ENCODE measurements at places on chromosomes 4 and X.

DNA sequence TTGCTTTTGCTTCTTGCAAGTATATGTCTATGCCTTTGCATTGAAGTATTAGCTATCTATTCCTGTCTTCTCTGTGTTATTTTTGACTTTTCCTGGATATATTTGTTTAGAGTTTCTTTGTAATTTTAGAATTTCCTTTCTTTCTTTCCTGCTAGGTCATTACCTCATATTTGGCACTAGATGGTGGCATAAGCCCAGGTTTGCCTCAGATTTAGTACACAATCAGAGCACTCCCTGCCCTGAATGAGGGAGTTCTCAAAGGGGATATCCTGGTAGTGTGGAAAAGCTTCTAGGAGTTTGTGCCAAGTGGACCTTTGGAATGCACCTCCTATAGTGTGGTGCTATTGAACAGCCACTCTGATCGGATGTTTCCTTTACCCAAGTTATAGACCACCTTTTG lies 181.6 kb downstream of the UGT8 start:
- H3K27ac ChIP-seq: no peak overlapping the region
- peak; percentile 29 for DNase-seq
- H3K27me3 ChIP-seq: no peaks in the 10 kb centered on the region
- peaks cover 8% of the 10 kb centered on the region for H3K4me1 ChIP-seq
- H3K4me3 ChIP-seq: no peak overlapping the region

GRCh38 chr4:25437926-25438325 lies 60.9 kb downstream of the ANAPC4 start:
- no peak overlapping the region for H3K27ac ChIP-seq
- no peaks in the 10 kb centered on the region for H3K4me1 ChIP-seq
- no peaks in the 10 kb centered on the region for H3K36me3 ChIP-seq

- H3K27ac ChIP-seq: no peak overlapping the region
- DNase-seq: no peak
- no peak overlapping the region for H3K4me3 ChIP-seq
- H3K36me3 ChIP-seq: no peaks in the 10 kb centered on the region
Observed at GRCh38 chr4:21806991-21807390, 141.6 kb downstream of the KCNIP4 start.

GRCh38 chr4:39609454-39609931 lies 29.2 kb downstream of the SMIM14 start:
- H3K27ac ChIP-seq: no peak overlapping the region
- H3K4me3 ChIP-seq: no peak overlapping the region
- H3K27me3 ChIP-seq: no peaks in the 10 kb centered on the region
- DNase-seq: no peak

DNA sequence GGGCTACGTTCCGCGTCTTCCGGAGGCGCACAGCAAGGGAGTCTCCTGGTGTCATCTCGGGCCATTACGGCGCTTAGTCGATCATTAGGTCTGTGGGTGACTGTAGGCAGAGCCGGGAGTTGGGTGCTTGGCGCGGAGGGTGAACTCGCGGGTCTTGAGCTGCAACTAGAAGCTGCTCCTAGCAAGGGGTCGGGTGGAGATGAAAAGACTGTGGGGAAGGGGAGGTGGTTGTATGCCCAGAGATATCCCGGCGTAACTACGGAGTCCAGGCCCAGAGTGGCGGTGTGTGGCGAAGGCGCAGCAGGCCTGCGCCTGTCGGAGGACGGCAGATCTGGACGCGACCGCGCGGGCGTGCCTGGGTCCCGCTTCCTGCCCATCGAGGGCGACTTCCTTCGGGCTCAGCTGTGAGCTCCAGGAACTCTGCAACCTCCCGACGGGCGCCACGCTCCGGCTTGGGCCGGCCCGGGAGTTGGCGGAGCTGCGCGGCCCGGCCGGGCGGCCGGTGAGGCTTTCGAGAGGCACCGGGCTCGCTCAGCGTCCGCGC lies 2.7 kb upstream of the NKX3-2 start:
- H3K4me1 ChIP-seq: peaks cover 6% of the 10 kb centered on the region
- DNase-seq: no peak
- peaks cover 29% of the 10 kb centered on the region for H3K27me3 ChIP-seq
- H3K27ac ChIP-seq: no peak overlapping the region

GRCh38 chrX:110210417-110211139 lies 107.3 kb downstream of the AMMECR1 start:
- H3K4me1 ChIP-seq: no peaks in the 10 kb centered on the region
- no peaks in the 10 kb centered on the region for H3K36me3 ChIP-seq
- no peaks in the 10 kb centered on the region for H3K27me3 ChIP-seq
- no peak for DNase-seq
- no peak overlapping the region for H3K27ac ChIP-seq

DNA sequence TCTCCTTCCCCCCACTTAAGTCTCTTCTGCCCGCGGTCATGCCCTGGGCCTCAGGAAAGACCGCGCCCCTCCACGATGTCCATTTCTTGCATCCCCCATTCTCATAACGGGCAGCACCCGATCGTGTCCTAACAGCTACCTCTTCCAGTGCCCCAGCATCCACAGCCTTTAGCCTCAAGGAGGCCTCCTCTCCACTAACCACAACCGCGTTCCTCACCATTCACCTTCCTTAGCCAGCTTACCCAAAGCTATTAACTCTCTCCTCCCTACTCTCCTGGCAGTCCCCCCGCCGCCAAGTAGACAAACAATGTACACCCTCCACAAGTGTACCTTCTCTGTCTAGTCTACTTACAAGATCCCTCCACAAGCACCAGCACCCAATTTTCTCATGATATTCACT lies 58.6 kb upstream of the PAGE5 start:
- H3K36me3 ChIP-seq: no peaks in the 10 kb centered on the region
- peak overlapping the region; percentile 86 for H3K27ac ChIP-seq
- H3K27me3 ChIP-seq: peaks cover 7% of the 10 kb centered on the region
- no peaks in the 10 kb centered on the region for H3K4me1 ChIP-seq
- H3K4me3 ChIP-seq: peak overlapping the region; percentile 93

DNA sequence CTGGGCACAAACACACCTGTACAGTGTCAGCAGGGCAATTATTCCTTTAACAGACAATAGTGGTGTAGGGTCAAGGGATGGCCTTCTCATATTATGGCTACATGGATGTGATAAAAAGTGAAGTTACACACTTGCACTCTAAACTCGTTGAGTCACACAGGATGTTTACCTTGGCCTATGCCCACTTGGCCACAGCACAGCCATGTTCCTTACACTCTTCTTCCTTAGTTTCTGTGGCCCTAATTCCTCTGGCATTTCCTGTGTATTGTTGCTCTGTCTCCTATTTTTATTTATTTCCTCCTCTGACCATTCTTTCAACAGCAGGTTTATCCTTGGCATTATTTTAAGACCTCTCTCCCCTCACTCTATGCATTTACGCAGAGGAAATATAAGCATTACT lies 86.8 kb upstream of the NPFFR2 start:
- H3K4me1 ChIP-seq: no peaks in the 10 kb centered on the region
- H3K27me3 ChIP-seq: no peaks in the 10 kb centered on the region
- no peak overlapping the region for H3K4me3 ChIP-seq
- no peaks in the 10 kb centered on the region for H3K36me3 ChIP-seq
- H3K27ac ChIP-seq: no peak overlapping the region

GRCh38 chr4:88859191-88859812 lies 161.7 kb upstream of the NAP1L5 start:
- H3K4me3 ChIP-seq: no peak overlapping the region
- no peaks in the 10 kb centered on the region for H3K27me3 ChIP-seq
- H3K4me1 ChIP-seq: no peaks in the 10 kb centered on the region
- no peaks in the 10 kb centered on the region for H3K36me3 ChIP-seq
- no peak overlapping the region for H3K27ac ChIP-seq
- DNase-seq: no peak

GRCh38 chrX:49199315-49199595 lies 738 bp downstream of the SYP start:
- no peak overlapping the region for H3K4me3 ChIP-seq
- H3K27me3 ChIP-seq: peaks cover 6% of the 10 kb centered on the region
- no peak overlapping the region for H3K27ac ChIP-seq
- peaks cover 2% of the 10 kb centered on the region for H3K4me1 ChIP-seq

GRCh38 chr4:112894951-112895350 lies 154.5 kb upstream of the ANK2 start:
- DNase-seq: no peak
- peaks cover 16% of the 10 kb centered on the region for H3K4me1 ChIP-seq
- H3K36me3 ChIP-seq: no peaks in the 10 kb centered on the region
- no peaks in the 10 kb centered on the region for H3K27me3 ChIP-seq

DNA sequence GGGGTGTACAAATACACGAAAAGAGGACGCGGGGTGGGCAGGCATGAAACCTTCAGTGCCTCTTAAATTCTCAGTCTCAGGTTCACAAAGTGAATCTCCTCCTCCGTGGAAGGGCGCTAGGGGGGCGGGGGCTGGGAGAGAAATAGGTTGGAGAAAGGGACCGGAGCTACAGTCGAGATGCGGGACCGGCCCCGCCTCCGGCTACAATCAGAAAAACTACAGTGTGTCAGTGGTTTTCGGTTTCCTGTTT lies 3.4 kb downstream of the MAML3 start:
- H3K4me1 ChIP-seq: peaks cover 3% of the 10 kb centered on the region
- H3K36me3 ChIP-seq: no peaks in the 10 kb centered on the region
- H3K27me3 ChIP-seq: no peaks in the 10 kb centered on the region

DNA sequence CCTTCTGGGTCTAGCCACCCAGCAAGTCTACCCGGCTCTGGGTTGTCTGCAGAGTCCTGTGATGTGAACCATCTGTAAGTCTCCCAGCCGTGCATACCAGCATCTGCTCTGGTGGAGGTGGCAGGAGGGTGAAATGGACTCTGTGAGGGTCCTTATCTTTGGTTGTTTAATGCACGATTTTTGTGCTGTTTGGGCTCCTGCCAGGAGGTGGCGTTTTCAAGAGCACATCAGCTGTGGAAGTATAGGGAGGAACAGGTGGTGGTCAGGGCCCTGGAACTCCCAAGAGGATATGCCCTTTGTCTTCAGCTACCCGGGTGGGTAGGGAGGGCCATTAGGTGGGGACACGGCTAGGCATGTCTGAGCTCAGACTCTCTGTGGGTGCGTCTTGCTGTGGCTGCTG lies 66.5 kb upstream of the ZFP42 start:
- no peaks in the 10 kb centered on the region for H3K27me3 ChIP-seq
- no peaks in the 10 kb centered on the region for H3K4me1 ChIP-seq
- no peak overlapping the region for H3K27ac ChIP-seq
- H3K36me3 ChIP-seq: no peaks in the 10 kb centered on the region
- DNase-seq: no peak
